ENCODE measurements at places on chromosomes 4 and X.
A peak's percentile ranks its signal among the peaks of the same experiment; 100 is the strongest.

DNA sequence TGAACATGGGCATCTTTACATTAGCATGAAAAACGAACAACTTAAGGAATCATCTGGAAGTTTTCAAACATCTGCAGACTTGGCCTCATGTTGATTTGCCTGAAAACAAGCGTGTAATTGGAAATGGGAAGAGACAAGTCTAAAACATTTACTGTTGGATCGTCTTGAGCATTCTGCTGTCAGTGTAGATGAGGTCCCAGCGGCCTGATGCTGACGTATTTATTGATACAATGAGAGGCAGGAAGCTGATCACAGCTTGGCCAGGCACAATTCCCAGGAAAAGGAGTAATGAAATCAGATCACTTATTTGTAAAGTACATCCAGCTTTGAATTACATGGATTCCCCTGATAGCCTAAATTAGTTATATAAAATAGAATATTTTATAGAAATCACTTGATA lies 210.6 kb downstream of the CLCN4 start:
- no peak overlapping the region for H3K4me3 ChIP-seq
- no peak overlapping the region for H3K27ac ChIP-seq
- H3K36me3 ChIP-seq, result no peaks in the 10 kb centered on the region

- H3K4me1 ChIP-seq, result no peaks in the 10 kb centered on the region
- H3K4me3 ChIP-seq, result no peak overlapping the region
- H3K36me3 ChIP-seq, result no peaks in the 10 kb centered on the region
- DNase-seq, result no peak
Observed at GRCh38 chrX:129695535-129695934, 40.8 kb upstream of the APLN start.

DNA sequence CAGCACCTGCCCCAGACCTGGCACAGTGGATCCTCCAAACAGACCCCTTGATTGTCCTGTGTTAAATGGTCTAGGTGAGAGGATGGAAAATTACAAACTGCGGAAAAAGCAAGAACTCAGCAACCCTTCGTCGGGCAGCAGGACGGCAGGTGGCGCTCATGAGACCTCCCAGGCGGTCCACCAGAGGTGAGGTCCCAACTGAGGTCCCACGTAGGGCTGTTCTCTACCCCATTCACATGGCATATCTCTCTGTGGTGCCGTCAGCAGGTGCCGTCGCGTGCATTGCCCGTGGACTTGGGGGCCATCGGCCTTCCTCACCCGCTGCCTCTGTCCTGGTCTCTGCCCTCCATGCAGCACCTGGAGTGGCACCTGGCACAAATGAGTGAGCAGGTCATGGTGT lies 88.2 kb downstream of the CRMP1 start:
- H3K4me3 ChIP-seq, result no peak overlapping the region
- no peaks in the 10 kb centered on the region for H3K4me1 ChIP-seq
- H3K27ac ChIP-seq, result no peak overlapping the region
- H3K27me3 ChIP-seq, result no peaks in the 10 kb centered on the region

GRCh38 chr4:10108818-10109783 lies 7.5 kb downstream of the WDR1 start:
- peaks cover 96% of the 10 kb centered on the region for H3K4me1 ChIP-seq
- DNase-seq, result no peak
- H3K4me3 ChIP-seq, result peak overlapping the region; percentile 50

GRCh38 chrX:135914404-135914803 lies 20.9 kb downstream of the SAGE1 start:
- H3K27me3 ChIP-seq, result no peaks in the 10 kb centered on the region
- H3K36me3 ChIP-seq, result no peaks in the 10 kb centered on the region
- H3K4me1 ChIP-seq, result no peaks in the 10 kb centered on the region
- no peak overlapping the region for H3K4me3 ChIP-seq
- no peak for DNase-seq

DNA sequence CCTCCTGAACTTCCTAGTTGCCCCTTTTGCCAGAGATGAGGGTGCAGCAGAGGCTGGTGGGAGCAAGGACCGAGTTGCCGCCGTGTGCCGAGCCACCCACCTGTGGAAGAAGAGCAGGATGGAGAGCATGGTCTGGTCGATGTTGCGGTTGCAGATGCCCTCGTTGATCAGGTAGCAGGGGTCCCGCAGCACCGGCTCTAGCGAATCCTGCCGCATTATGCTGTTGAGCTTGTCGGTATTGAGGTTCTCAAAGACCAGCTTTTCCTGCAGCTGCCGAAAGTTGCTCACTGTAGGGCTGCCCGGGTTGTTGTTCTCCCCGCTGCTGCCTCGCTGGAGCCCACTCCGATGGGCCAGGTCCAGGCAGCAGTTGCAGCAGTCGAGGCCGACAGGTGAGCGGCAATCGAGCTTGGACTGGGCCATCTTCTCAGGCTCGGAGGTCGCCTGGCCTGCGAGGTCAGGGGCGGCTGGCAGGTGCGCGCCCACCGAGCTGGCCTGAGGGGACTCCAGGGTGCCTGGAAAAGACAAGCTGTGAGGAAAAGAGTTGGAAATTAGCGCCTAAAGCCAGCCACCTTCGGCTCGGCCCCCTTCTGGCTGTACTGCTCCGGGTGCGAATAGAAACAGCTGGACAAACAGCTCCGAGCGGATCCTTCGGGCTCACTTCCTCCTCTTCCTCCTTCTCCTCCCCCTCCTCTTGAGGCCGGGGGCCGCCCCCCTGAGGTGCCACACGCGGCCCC lies 420 bp downstream of the TSC22D3 start:
- peak; percentile 12 for DNase-seq
- no peaks in the 10 kb centered on the region for H3K36me3 ChIP-seq
- peak overlapping the region; percentile 79 for H3K4me3 ChIP-seq
- H3K27ac ChIP-seq, result no peak overlapping the region
- no peaks in the 10 kb centered on the region for H3K27me3 ChIP-seq

DNA sequence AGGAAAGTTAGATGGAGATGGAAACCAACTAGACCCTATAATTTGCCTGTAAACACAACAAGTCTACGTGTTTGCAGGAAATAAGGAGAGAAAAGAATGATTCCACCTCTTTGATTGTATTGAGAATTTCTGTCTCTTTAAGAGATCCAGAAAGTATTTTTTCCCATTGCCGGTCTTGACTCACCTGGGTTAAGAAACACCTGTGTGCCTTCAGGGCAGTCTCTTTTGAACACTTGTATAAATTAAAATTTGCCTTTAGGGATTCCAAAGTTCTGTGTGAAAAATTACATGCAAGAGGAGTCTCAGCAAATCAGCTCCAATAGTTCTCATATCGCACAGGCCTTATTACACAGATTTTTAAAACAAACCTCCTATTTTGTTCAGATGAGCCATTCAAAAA lies 46.0 kb upstream of the SMAD1 start:
- no peak for DNase-seq
- no peaks in the 10 kb centered on the region for H3K4me1 ChIP-seq
- H3K36me3 ChIP-seq, result no peaks in the 10 kb centered on the region

DNA sequence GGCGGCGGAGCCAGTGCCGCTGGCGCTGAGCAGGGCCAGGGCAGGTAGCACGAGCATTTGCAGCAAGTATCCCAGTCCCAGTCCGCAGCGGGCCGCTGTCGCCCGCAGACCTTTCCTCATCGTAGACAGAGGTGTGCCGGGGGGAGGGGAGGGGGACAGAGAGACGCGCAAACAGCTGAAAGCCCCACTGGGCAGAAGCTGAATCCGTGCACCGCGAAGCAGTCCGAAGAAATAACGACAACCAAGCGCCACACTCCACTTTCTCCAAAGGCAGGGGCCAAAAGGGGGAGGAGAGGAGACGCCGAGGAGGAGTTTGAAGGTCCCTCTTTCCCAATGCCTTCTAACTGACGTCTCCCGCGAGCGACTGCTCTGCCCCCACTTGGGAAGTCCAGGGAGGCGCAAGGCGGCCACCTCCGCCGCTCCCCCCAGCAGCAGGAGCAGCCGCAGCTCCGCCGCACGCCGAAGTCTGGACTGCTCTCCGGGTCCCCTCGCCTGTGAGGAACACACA lies at the start of gene UNC5C:
TSS of gene UNC5C (minus strand) at position 236 of the 508 bp plus-strand sequence.
- peaks cover 66% of the 10 kb centered on the region for H3K27me3 ChIP-seq
- H3K4me3 ChIP-seq, result peak within 1 kb of the TSS; percentile 79
- no peaks in the 10 kb centered on the region for H3K36me3 ChIP-seq
- no peak for DNase-seq
- H3K27ac ChIP-seq, result no peak within 1 kb of the TSS

DNA sequence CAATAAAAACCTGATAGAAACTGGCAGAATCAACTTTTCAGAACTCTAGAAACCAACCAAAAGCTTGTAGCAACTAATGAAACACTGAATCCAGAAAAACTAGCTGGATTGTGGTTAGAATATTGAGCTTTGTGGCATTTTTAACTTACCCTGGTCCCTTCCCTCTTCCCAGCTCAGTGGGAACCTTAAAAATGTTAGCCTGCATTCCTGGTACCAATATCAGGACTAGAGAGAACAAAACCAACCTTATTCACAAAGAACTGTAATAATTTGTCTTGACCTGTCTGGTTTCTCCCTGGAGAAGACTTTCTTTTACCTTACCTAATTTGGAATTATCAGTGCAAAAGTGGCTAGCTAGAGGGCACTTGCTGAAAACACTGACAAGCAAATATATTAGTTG lies 21.2 kb downstream of the SH3D19 start:
- H3K36me3 ChIP-seq, result no peaks in the 10 kb centered on the region
- H3K27me3 ChIP-seq, result peaks cover 7% of the 10 kb centered on the region
- H3K4me3 ChIP-seq, result no peak overlapping the region
- no peak overlapping the region for H3K27ac ChIP-seq
- peaks cover 4% of the 10 kb centered on the region for H3K4me1 ChIP-seq

- H3K4me3 ChIP-seq, result no peak overlapping the region
- H3K27me3 ChIP-seq, result peaks cover 48% of the 10 kb centered on the region
Observed at GRCh38 chr4:82031376-82031927, 342.3 kb downstream of the HNRNPD start.

DNA sequence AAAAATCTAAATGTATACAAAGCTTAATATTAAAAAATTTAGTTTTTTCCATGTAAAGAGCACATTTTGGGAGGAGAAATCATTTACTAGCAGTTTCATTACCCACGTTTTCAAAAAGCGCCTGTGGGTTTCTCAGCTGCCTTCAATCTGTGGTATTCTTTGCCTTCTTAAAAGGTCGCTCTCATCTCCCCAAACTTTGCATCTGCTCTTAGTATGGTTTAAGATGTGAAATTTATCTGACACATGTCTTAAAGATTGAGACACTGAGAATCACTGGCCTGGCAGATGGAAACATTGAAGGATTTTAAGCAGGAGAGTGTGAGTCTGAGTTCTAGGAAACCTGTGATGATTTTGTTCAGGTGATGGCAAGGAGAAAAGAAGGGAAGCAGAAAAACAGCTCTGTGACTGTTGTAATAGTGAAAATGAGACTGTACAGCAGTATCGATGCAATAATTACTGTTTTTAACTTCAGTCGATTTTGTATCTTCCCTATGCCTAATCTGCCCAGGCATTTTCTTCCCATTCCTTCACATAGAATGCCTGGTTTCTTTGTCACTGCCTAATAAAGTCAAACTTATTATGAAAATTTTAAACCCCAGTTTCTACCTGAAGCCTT lies 75.9 kb downstream of the PAQR3 start:
- H3K27me3 ChIP-seq, result no peaks in the 10 kb centered on the region
- H3K4me3 ChIP-seq, result no peak overlapping the region
- H3K27ac ChIP-seq, result peak overlapping the region; percentile 65
- no peak for DNase-seq
- peaks cover 9% of the 10 kb centered on the region for H3K4me1 ChIP-seq

DNA sequence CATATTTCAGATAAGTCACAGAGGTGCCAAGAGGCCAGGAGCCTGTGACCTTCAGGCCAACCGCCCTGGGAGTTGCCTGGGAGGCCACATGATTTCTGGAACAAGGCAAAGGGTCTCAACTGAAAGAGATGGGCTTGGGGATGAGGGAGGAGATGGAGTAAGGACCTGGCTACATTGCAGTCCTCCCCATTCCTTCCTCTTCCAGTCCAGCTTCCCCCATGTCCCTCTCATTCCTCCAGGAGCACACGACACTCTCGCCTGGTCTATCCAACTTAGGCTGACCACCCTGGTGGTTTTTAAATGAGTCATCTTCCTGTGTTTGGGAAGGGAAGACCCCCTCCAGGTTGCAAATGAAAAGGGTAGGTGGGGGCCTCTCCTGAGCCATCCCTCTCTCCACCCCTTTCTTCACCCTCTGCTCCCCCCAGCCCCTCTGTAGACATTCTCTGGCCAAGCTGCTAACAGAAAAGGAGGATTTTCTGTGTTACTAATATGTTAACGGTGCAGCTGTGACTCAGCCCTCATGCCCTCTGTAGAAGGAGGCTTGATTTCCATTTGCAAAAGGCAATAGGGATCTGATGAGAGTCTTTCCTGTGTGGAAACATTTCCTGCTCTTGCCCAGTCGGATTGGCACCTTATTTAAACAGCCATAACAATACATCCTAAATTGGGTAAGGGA lies 79.2 kb downstream of the RTL5 start:
- H3K27ac ChIP-seq, result no peak overlapping the region
- no peak for DNase-seq
- no peak overlapping the region for H3K4me3 ChIP-seq
- no peaks in the 10 kb centered on the region for H3K36me3 ChIP-seq

- no peaks in the 10 kb centered on the region for H3K4me1 ChIP-seq
- H3K36me3 ChIP-seq, result no peaks in the 10 kb centered on the region
- no peak overlapping the region for H3K27ac ChIP-seq
- no peak overlapping the region for H3K4me3 ChIP-seq
- DNase-seq, result no peak
- H3K27me3 ChIP-seq, result no peaks in the 10 kb centered on the region
Observed at GRCh38 chr4:170497689-170498088, 407.9 kb upstream of the AADAT start.

- H3K27ac ChIP-seq, result no peak overlapping the region
- no peaks in the 10 kb centered on the region for H3K27me3 ChIP-seq
- no peaks in the 10 kb centered on the region for H3K36me3 ChIP-seq
- no peak for DNase-seq
Observed at GRCh38 chr4:173213296-173213695, 44.7 kb downstream of the GALNT7 start.

DNA sequence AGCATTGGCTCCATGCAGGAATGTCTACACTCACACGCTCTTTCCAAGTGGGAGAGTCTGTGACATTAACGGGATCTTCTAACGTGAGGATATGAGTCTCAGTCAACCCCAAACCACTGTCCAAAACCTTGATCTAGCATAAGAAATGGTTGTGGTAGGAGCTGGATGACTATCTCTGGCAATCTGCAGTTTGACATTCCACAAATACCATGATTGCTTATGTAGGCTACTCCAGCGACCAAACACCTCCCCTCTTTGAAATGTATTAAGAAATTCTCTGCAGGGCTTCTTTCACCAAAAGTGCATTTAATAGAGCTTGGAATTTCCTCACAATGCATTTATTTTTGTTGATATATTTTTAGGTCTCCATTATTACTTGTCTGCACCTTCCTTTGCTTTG lies 14.1 kb upstream of the STX18 start:
- peaks cover 3% of the 10 kb centered on the region for H3K4me1 ChIP-seq
- DNase-seq, result no peak
- no peak overlapping the region for H3K4me3 ChIP-seq
- H3K27ac ChIP-seq, result no peak overlapping the region
- H3K36me3 ChIP-seq, result peaks cover 33% of the 10 kb centered on the region

GRCh38 chrX:9614016-9614415 lies 149.2 kb downstream of the TBL1X start:
- peaks cover 8% of the 10 kb centered on the region for H3K4me1 ChIP-seq
- no peak overlapping the region for H3K27ac ChIP-seq
- no peak overlapping the region for H3K4me3 ChIP-seq
- no peaks in the 10 kb centered on the region for H3K27me3 ChIP-seq
- H3K36me3 ChIP-seq, result no peaks in the 10 kb centered on the region

- H3K4me1 ChIP-seq, result no peaks in the 10 kb centered on the region
- no peak overlapping the region for H3K27ac ChIP-seq
- no peaks in the 10 kb centered on the region for H3K36me3 ChIP-seq
- DNase-seq, result no peak
- no peak overlapping the region for H3K4me3 ChIP-seq
Observed at GRCh38 chr4:113285501-113285900, 236.0 kb downstream of the ANK2 start.

GRCh38 chr4:53767482-53767881 lies 176.2 kb upstream of the LNX1 start:
- no peaks in the 10 kb centered on the region for H3K4me1 ChIP-seq
- no peaks in the 10 kb centered on the region for H3K27me3 ChIP-seq
- H3K27ac ChIP-seq, result no peak overlapping the region
- no peaks in the 10 kb centered on the region for H3K36me3 ChIP-seq

Data from activated naive CD8-positive, alpha-beta T cell treated with anti-CD3 and anti-CD28 coated beads for 36 hours (primary cell).